ENCODE measurements at places on chromosomes 13 and 19.
A peak's percentile ranks its signal among the peaks of the same experiment; 100 is the strongest.

GRCh38 chr13:77637588-77637987, 59.9 kb upstream of the SLAIN1 start:
- DNase-seq, result no peak

GRCh38 chr19:18063463-18063862, 23.3 kb downstream of the IL12RB1 start:
- DNase-seq, result no peak

DNA sequence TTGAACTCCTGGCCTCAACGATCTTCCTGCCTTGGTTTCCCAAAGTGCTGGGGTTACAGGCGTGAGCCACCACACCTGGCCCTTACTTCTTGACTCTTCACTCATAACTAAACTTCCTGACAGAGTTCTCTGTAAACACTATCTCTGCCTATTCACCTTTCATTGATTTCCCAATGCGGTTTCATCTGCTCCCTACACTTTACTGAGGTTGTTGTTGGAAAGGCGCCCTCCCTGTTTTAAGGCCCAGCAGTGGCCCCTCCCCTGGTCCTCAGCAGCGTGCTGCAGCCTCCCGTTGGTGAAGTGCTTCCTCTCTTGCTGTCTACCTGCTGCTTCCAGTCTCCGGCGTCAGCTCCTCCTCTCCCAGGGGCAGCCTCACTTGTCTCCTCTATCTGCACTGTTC, 26.7 kb upstream of the CEBPA start:
- no peak for DNase-seq

DNA sequence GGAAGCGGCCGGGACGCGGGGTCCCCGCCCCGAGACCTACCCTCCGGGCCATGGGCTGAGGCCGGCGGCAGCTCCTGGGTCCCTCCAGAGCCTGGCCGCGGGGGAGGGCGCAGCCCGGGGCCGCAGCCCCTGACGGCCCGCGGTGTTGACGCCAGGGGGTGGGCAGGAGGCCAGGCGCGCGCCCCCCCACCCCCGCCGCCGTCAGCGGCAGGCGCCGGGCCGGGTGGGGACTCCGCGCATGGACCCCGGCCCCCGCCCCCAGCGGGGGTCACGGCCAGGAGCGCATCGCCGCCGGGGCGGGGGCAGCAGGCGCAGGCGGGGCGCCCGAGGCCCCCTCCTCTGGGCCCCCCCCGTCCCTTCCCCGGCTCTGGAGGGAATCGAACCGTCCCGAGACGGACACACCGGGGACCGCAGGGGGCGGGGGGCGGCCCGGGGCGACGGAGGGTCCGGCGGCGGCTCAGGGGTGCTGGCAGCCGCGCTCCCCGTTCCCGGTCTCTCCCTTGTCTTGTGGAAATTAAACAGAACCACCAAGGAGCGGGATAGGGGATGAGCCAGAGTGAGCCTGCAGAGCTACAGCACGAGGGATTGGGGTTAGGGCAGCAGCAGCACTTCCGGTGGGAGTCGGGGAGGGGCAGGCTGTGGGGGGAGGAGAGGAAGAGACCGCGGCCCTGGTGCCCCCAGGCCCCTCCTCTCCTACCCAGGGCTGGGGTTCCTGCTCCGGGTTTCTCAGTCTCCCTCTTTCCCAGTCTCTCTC, at the start of gene MEIS3:
MEIS3 (minus strand) TSS at position 498 of the 754 bp plus-strand sequence; CDS start at position 52, 446 bp downstream.
- no peak for DNase-seq

- DNase-seq, result no peak
Observed at GRCh38 chr13:72760189-72760588, 21.5 kb downstream of the DIS3 start.

DNA sequence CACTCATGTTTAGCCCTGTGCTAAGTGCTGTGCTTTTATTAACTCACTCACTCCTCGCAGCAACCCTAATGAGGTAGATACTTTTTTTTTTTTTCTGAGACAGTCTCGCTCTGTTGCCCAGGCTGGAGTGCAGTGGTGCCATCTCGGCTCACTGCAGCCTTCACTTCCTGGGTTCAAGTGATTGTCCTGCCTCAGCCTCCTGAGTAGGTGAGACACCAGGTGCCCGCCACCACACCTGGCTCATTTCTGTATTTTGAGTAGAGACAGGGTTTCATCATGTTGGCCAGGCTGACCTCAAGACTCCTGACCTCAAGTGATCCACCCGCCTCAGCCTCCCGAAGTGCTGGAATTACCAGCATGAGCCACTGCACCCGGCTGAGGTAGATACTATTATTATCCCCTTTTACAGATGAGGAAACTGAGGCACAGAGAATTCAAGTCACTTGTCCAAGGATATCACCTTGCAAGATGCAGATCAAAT, 2.5 kb downstream of the ITPKC start:
- no peak for DNase-seq

DNA sequence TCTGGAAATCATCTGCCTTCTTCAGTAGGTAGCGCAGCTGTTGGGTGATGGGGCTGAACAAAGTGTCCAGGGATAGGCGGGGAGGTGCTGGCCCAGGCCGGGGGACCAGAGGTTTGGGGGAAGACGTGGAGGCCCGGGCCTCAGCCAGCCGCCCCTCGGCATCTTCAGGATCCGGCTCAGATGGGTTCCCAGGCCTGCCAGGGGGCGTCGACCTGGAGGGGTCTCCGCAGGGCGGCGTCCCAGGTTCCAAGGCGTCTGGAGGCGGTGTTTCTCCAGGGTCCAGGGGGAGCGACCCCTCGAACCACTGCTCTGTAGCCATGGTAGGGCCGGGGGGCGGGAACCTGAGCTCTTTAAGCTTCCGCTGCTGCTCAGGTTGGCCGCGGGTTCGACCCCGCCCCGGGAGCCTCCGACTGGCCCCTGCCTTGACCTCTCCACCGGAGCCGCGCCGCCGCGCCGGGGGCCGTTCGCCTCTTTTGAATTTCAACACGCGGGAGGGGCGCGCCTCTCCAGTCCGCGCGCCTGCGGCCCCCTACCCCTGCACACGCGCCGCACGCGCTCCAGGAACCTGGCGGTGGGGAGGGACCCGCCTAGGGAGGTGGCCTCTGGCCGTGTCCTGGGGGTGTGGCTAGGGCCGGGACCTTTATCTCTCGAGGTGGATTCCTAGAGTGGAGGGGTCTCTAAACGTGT, at the start of gene C19orf67:
C19orf67 (minus strand) TSS at position 475 of the 687 bp plus-strand sequence; CDS start at position 319, 156 bp downstream.
- DNase-seq, result no peak

GRCh38 chr13:63855457-63856118, 2439.9 kb upstream of the PCDH20 start:
- DNase-seq, result no peak

GRCh38 chr19:50921426-50922316, 10.5 kb upstream of the KLK4 start:
- no peak for DNase-seq

DNA sequence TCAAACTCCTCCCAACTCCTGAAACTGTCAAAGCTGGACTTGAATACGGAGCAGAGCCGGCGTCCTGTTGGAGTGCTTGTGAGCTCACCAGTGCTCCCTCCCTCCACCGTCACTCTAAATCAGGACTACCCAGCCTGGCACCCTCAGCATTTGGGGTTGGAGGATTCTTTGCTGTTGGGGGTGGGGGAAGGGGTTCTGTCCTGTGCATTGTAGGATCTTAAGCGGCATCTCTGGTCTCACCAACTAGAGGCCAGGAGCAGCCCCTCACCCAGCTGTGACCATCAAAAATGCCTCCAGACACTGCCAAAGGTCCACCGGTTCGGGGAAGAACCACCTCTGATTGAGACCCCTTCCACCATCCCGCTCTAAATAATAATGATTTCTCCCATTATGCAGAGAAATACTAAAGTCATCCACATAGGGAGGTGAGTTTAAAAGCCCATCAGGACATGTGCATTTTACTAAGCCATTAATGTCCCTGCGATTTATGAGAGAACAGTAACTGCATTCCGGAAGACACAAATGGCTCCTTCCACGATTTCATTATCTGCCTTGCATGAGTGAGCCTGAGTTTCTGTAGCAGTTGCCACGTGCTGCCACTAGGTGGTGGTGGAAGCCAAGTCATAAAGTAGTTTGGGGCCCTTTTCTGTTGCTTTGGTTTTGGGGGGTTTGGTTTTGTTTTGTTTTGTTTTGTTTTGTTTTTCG, 16.1 kb upstream of the USP29 start:
- peak; percentile 76 for DNase-seq

GRCh38 chr19:32570081-32570785, 10.8 kb upstream of the PDCD5 start:
- DNase-seq, result peak; percentile 71

DNA sequence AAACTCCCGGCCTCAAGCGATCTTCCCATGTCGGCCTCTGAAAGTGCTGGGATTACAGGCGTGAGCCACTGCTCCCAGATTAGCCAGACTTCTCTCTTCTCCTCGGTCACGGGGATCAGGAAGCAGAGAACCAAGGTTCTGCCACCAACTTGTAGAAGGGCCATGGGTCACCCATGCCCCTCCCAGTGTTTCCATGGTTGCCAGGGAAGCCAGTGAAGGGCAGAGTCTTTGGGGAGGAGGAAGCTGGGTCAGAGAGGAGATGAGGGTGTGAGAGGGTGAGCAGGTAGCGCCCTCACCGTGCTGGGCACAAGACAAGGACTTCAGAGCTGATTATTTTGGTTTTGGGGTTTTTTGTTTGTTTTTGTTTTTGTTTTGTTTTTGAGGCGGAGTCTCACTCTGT, 77.1 kb downstream of the GNG7 start:
- DNase-seq, result no peak

- DNase-seq, result peak; percentile 5
Observed at GRCh38 chr13:38167164-38167822, 182.4 kb upstream of the UFM1 start.

GRCh38 chr13:112245989-112246388, 130.2 kb upstream of the SPACA7 start:
- DNase-seq, result no peak

- peak; percentile 84 for DNase-seq
Observed at GRCh38 chr19:42129399-42130253, 2.6 kb downstream of the POU2F2 start.

DNA sequence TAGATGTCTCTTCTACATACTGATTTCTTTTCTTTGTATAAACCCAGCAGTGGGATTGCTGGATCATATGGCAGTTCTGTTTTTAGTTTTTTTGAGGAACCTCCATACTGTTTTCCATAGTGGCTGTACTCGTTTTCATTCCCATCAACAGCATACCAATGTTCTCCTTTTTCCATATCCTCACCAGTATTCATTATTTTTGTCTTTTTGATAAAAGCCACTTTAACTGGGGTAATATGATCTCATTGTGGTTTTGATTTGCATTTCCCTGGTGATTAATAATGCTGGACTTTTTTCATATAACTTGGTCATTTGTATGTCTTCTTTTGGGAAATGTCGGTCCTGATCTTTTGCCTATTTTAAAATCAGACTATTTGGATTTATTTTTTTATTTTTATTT, 108.5 kb downstream of the PAN3 start:
- DNase-seq, result no peak

- peak; percentile 42 for DNase-seq
Observed at GRCh38 chr19:16628984-16629691, 1.1 kb upstream of the MED26 start.

DNA sequence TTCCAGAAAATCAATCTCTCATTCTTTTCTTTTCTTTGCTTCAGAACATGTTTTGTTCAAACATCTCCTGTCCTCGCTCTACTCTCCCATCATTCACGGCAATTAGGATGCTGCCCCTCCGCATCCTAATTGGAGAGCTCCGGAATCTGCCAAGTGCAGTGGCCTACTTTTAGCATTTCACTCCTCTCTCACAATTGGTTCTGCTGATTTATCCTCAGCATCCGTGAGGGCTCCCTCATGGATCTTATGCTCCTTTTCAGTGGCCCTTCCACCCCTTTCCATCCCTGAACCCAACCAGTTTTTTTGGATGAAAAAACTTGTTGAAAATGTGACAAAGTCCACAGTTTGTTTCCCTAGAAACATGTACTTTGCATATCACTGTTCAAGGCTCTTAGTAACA, 22.4 kb downstream of the AMER2 start:
- DNase-seq, result no peak

- DNase-seq, result no peak
Observed at GRCh38 chr13:42048342-42048683, at the start of gene DGKH. DGKH (plus strand) TSS chr13:42048648; CDS start chr13:42048774, 126 bp downstream.

DNA sequence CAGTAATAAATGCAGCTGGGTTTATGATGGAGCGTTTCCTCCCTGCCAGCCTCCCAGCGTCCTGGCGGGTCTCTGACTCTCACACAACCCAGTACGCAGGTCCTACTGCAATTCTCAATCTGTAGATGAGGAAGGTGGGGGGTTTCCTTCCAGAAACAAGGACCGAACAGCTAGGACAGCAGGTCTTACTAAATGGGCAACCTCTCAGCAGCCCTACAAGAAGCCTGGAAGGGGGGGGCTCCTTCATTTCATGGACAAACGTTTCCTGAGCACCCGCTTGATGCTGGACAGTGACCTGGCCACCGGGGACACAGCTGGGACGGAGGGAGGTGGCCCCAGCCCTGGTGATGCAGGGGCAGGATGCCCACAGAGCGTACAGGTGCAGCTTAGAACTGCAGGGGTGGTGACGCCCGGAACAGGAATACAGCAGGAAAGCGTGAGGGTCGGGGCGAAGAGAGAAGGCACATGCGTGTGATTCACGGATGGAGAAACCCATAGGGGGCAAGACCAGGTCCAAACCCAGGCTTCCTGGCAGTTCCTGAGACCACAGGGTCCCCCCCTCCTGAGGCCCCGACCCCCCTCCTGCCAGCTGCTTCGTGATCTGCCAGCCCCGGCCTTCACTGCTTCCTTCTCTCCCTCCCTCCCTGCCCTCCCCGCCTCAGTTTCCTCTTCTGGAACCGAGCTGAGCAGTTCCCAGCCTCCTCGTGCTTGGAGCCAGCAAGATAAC, 732 bp upstream of the C2CD4C start:
- DNase-seq, result peak; percentile 63

DNA sequence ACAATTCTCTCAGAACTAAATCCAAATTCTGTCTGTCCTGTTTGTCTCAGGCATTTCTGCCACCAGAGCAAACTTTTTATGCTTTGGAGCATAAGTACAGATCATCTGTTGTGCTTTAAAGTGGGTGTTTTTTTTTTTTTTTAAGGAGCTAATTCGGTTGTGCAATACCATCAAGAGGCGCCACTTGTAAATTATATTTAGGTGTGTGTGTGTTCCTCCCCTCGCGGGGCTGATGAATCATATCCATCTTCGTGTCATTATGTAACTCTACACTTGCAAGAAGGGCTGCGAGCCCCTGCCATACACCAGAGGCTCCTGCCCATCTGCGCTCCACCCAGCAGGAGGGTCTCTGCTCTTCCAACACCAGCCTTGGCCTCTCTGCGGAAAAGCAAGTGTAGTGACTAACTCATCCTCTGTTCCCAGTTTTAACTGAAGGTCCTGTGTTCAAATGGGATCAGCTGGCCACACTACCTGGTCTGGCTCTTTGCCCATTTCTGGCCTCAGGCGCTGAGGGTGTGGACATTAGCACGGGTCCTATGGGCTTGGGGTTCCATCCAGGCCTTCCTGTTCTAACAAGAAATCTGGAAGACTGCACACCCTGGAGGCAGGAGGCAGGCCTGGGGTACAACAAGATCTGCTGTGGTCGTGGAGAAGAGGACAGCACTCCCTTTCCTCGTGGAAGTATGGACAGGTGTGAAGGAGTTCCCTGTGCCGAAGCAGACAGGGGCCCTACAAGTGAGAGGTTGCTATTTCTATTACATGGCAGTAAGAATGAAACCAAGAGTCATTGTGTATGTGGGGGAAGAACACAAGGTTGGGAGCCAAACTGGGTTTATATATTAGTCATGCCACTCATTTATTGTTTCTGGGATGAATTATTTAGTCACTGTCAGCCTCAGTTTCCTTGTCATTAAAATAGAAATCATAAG, 96.1 kb upstream of the MBNL2 start:
- DNase-seq, result peak; percentile 69

GRCh38 chr19:32599736-32600157, 18.8 kb downstream of the PDCD5 start:
- peak; percentile 73 for DNase-seq
